ENCODE measurements at places on chromosomes 2 and 18.

- DNase-seq, result no peak
These were observed 1.6 kb downstream of the ASXL3 start for GRCh38 chr18:33579349-33580215.

DNA sequence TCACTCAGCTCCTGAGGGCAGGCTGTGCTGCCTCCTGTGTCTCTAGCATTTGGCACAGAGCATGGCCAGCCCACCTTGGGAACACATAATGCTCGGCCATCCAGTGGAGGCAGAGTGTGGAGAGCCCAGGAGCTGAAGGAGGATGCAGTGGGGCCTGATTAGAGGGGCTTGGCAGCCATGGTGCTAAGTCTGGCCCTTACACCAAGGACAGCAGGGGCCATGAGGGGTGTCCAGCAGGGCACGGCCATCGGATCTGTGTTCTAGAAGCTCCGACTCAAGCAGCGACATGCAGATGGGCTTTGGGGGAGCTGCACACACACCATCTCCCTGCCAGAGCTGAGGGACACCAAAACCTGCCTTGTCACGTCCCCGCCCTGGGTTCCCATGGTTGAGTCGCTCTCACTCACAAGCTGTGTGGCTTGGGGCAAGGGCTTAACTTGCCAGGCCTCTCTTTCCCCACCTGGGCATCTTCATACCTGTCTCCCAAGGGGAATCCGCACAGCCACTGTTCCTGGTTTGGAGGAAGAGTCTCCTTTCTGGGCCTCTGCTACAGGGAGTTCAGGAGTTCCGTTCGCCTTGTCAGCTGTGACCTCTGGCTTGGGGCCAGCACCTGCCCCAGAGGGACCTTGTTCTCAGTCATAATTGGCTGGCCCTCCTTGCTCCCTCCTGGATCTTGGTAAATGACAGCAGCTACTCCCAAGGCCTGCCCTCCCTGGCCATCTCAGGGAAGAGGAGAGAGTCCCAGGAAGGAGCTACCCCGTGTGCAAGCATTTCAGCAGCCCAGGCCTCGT is 1.3 kb upstream of the TOGARAM2 start:
- DNase-seq, result no peak

DNA sequence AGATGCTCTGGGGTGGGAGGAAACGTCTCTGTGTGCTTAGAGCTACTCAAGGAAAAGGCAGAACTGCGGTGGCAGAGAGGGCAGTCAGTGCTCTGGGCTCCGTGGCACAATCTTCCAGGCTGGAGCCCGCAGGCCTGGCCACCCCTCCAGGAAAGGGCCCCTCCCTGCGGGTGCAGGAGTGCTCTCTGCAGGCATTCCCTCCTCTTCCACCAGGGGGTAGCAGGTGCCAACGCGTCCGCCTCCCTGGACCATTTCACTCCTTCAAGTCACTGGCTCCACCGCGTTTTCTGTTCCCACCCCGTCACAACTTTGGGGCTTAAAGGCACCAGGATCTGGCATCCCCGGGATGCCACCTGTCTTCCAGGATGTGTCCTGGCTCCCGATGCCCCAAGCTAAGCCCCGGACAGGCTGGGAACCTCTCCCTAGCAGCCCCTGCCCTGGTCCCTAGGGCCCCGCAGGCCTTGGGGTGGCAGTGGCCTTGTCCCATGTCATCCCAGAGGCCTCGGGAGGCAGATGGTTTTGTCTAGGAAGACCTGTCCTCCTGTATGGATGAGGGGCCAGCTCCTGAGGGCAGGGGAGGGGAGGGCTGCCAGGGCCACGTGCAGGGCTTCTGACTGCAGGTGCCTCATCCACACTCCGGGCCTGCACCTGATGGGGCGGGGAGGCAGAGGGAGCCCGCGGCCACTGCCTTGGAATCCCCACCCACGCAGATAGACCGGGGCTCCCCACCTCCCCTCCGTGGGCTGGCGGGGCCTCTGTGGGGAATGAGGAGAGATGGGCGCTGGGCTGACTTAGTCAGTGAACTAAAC is 26.4 kb downstream of the KCNIP3 start:
- no peak for DNase-seq

DNA sequence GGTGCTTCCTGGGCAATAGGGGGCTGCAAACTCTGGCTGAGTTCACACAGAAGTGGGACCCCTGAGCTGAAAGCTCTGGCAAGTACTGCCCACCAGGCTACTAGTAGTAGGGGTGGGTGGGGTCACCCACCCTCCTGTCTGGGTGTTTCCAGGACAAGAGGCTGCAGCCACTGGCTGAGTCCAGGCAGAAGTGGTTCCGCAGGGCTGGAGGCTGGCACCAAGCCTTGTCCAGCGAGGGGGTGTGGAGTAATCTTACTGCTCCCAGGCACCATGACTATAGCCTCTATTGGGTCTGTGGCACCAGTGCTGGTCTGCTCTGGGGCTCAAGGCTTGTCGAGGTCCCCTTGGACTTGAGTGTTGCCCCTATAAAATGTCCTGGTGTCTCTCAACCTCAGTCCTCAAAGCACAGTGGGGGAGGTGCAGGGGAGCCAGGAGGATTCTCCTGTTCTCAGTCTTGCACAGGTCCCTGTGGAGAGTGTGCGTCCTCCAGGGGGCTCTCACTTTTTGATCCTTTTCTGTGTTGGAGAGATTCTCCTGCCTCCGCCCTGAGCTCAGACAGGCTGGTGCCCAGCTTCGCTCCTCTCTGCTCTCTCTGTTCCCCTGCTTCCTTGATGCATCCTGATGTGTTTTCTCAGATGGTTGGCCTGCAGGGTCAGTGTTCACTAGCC is 48.1 kb downstream of the NUP35 start:
- DNase-seq, result no peak

- DNase-seq, result peak; percentile 12
These were observed 84.7 kb downstream of the TGFA start for GRCh38 chr2:70468878-70469277.

DNA sequence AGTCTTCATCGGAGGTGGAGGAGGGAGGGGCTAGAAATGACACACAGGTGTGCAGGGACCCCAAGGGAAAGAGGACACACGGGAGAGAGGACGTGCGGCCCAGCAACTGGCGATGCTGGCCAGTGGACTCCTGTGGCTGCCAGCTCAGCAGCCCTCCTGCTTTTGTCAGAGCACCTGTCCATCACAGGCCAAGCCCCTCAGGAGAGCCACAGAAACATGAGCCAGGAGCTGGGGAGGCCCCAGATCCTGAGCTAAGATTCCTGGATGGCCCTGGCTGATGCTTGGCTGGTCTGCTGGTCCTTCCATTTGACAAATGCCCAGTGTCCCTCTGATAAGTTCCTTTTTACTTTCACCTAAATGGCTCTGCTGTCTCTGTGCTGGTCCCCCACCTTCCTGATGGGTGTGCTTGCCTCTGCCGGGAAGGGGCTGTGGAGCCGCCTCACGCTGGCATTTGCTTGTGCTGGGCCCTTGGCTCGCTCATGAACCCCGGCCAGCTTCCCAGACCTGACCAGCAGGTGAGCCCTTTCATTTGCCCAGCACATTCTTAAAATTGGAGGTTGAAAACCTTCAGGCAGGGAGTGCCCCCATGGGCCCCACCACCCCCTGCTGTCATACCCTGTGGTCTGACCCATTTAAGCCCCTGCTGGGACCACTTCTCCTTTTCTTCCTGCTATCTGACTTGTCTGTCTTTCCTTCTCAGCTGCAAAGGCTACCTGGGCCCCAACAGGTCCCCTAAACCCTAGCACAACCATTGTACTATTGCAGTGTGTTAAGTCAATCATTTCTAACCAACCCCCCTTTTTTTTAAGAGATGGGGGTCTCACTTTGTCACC is 37.3 kb downstream of the CYP27C1 start:
- no peak for DNase-seq

- peak; percentile 54 for DNase-seq
These were observed 101.7 kb downstream of the AGAP1 start for GRCh38 chr2:235595422-235596010.

GRCh38 chr2:95166065-95166763 is 605 bp downstream of the ZNF2 start:
- DNase-seq, result no peak

Measured in suppressor macrophage treated with lipopolysaccharide for 1 hour (primary cell).